Head of caudate nucleus (tissue), 42 donors: ENCODE measurements at places on chromosomes 2 and 18.
A peak's percentile ranks its signal among the peaks of the same experiment; 100 is the strongest.

- no peak for DNase-seq
These were observed 28.4 kb downstream of the ADCYAP1 start for GRCh38 chr18:933082-933481.

DNA sequence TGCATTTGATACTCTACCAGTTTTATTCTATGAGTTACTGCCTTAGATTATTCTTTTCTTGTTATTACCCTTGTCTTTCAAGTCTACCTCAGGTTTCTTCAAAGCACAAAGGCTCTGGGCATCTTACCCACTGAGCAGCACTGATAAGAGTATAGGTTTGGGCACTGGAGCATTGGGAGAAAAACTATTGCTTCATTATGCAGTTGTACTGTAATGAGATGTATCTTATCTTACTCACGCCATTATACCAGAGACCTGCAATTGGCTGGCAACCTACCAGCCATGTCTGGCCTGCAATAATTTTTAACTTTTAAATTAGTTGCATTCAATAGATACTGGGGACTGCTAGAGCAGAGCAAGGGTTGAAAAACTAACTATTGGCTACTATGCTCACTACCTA lies 18.9 kb upstream of the SRBD1 start:
- no peak for DNase-seq

GRCh38 chr2:6941299-6942046 lies 24.3 kb downstream of the RNF144A start:
- DNase-seq: peak; percentile 42

GRCh38 chr2:47274054-47274782 lies 119.1 kb upstream of the STPG4 start:
- no peak for DNase-seq

- no peak for DNase-seq
These were observed 349.7 kb upstream of the ST6GAL2 start for GRCh38 chr2:107235491-107236254.

- DNase-seq: no peak
These were observed 172.1 kb downstream of the SETBP1 start for GRCh38 chr18:44852818-44853217.

GRCh38 chr2:196167666-196168065 lies 3.7 kb downstream of the STK17B start:
- DNase-seq: no peak
